Right lobe of liver (tissue), 6 donors: ENCODE measurements at places on chromosomes 7 and 10.

- DNase-seq, result no peak
- no peaks in the 10 kb centered on the region for H3K4me1 ChIP-seq
- H3K36me3 ChIP-seq, result no peaks in the 10 kb centered on the region
- H3K27me3 ChIP-seq, result no peaks in the 10 kb centered on the region
- H3K4me3 ChIP-seq, result no peak overlapping the region
Observed at GRCh38 chr7:17998692-17999091, 29.0 kb downstream of the PRPS1L1 start.

GRCh38 chr7:71612911-71613310, 481.0 kb downstream of the GALNT17 start:
- H3K27ac ChIP-seq, result no peak overlapping the region
- H3K4me1 ChIP-seq, result no peaks in the 10 kb centered on the region
- no peak overlapping the region for H3K4me3 ChIP-seq
- no peak for DNase-seq

DNA sequence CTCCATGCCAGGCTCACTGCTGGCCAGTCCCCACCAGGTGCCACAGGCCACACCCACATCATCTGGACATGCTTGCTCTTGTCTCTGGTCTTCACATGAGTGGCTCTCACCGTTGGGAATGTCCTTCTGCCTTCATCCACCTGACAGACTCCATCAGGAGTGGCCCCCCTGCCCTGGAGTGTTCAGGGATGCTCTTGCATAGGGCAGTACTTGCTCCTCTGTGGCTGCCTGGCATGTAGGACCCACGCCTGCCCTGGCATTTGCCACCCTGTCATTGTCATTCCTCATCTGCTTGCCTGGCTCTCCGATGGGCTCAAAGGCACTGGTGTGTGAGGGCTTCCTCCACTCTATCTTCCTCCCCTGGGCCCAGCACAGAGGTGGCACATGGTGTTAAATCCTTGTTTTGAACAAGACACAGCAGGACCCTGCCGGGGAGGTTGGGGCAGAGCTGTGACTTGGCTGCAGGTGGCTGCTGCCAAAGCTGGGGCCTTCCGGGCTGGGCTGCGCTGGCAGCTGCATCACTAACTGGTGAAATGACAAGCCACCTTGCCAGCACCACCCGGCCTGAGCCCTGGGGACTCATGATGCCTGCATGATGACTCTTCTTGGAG, 1.8 kb downstream of the SH2D4B start:
- H3K4me1 ChIP-seq, result no peaks in the 10 kb centered on the region
- H3K27me3 ChIP-seq, result no peaks in the 10 kb centered on the region
- H3K4me3 ChIP-seq, result no peak overlapping the region
- no peak overlapping the region for H3K27ac ChIP-seq
- H3K36me3 ChIP-seq, result no peaks in the 10 kb centered on the region
- no peak for DNase-seq

- H3K27me3 ChIP-seq, result no peaks in the 10 kb centered on the region
- H3K4me3 ChIP-seq, result no peak overlapping the region
- H3K27ac ChIP-seq, result no peak overlapping the region
- H3K36me3 ChIP-seq, result no peaks in the 10 kb centered on the region
- no peak for DNase-seq
Observed at GRCh38 chr10:103799341-103799740, 56.0 kb downstream of the SH3PXD2A start.

- no peak overlapping the region for H3K27ac ChIP-seq
- H3K27me3 ChIP-seq, result no peaks in the 10 kb centered on the region
Observed at GRCh38 chr10:86486856-86487255, 34.7 kb downstream of the WAPL start.

DNA sequence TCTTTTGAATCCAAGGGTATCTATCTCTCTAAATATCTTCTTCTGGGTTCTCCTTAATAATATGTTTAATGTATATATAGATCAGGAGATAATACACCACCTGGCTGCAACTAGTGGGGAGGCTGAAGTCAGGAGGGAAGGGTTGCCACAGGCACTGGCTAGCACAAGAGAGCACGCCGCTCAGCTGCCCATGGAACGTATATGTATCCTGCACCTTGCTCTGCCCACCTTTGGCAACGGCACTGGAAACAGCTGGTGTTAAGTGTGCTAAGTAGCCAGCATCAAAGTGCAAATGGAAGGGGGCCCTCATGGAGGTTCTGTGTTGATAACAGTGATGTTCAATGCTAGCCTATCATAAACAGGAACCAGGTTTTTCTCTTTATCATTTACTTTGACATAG, 49.8 kb upstream of the FAM133B start:
- H3K36me3 ChIP-seq, result no peaks in the 10 kb centered on the region
- no peak overlapping the region for H3K4me3 ChIP-seq
- no peak overlapping the region for H3K27ac ChIP-seq
- no peak for DNase-seq
- H3K27me3 ChIP-seq, result no peaks in the 10 kb centered on the region

DNA sequence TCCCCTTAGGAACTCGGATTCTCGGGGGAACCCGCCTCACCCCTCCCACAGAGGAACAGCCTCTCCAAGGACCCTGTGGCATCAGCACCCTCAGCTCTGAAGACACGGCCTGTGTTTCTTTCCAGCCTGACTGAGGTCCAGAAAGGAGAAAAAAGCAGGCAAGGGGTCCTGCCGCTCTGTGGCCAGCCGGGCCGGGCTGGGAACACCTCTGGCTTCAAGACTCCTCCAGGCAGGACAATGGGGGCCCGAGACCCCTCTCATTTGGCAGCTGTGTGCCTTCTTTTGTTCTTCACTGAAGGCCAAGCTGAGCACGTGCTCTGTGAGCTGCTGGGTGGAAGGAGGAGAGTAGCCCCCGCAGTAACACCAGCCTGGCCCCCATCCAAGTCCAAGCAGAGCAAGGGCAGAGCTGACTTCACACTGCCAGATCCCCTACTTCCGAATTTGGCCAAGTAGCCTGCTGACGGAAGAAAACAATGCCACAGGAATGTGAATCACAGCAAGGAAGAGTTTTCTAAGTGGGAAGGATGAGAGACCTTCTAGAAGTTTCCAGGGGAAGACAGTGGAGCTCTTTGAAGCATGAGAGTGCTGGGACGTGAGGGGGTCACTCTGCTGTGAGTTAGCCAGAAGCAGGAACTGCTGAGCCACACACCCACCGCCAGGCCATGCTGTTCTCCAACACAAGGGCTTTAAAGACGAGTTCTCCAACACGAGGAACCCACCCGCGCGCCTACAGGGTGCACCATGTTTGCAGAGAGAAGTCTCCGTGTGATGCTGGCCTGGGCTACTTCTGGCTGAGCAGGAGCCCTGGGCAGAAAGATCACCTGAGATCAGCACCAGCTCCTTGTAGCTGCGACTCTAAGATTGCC, 3.1 kb downstream of the CNPY1 start:
- H3K27ac ChIP-seq, result no peak overlapping the region
- H3K4me3 ChIP-seq, result no peak overlapping the region
- peaks cover 17% of the 10 kb centered on the region for H3K4me1 ChIP-seq
- DNase-seq, result no peak
- no peaks in the 10 kb centered on the region for H3K36me3 ChIP-seq

GRCh38 chr7:30285067-30285535, 704 bp downstream of the ZNRF2 start:
- H3K36me3 ChIP-seq, result no peaks in the 10 kb centered on the region
- peak overlapping the region; percentile 93 for H3K27ac ChIP-seq
- no peaks in the 10 kb centered on the region for H3K4me1 ChIP-seq
- DNase-seq, result peak; percentile 67
- no peaks in the 10 kb centered on the region for H3K27me3 ChIP-seq
- peak overlapping the region; percentile 71 for H3K4me3 ChIP-seq

GRCh38 chr7:30688718-30689221, 6.5 kb upstream of the CRHR2 start:
- DNase-seq, result no peak
- no peak overlapping the region for H3K27ac ChIP-seq
- no peaks in the 10 kb centered on the region for H3K36me3 ChIP-seq
- H3K4me1 ChIP-seq, result no peaks in the 10 kb centered on the region

DNA sequence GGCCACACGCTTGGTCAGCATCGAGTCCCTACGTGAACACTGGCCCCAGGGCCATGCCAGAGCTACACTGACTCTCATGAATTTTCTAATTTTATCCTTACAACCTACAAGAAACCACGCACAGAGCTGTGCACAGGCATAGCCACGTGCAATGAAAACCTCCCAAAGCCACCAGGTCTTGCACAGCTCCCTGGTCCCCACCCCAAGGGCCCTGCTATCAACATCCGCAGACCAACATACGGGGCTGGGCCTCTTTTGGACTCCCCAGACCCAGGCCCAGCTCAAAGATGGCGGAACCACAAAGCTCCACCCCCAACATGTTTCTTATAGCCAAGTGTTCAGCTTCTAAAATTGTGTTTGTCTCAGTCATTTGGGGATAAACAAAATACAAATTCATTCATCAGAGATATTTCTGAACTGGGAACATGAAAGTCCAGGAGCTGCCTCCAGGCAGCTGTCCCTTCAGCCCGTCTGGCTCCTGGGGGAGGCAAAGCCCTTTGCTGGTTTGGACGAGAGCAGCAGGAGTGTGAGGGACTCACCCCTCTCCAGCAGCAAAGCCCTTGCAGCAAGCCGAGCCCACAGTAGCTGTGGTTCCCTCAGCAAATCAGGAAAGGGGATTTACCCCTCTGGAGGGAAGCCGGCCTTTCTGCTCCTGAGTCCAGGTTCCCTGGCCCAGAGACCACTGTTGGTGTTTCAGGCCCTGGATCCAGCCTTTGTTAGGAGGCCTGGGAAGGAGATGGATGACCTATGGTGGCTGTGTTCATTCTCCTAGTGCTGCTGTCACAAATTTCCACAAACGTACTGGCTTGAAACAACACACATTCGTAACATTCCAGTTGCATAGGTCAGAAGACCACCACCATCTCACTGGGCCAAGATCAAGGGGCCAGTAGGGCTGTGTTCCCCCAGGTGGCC, 75.1 kb downstream of the OAT start:
- no peak for DNase-seq
- H3K4me1 ChIP-seq, result no peaks in the 10 kb centered on the region
- no peak overlapping the region for H3K4me3 ChIP-seq
- no peaks in the 10 kb centered on the region for H3K36me3 ChIP-seq
- H3K27me3 ChIP-seq, result no peaks in the 10 kb centered on the region
- H3K27ac ChIP-seq, result no peak overlapping the region

GRCh38 chr10:51244748-51245490, 170.6 kb downstream of the PRKG1 start:
- H3K4me3 ChIP-seq, result no peak overlapping the region
- H3K27ac ChIP-seq, result no peak overlapping the region
- no peak for DNase-seq
- H3K27me3 ChIP-seq, result no peaks in the 10 kb centered on the region
- H3K4me1 ChIP-seq, result no peaks in the 10 kb centered on the region

DNA sequence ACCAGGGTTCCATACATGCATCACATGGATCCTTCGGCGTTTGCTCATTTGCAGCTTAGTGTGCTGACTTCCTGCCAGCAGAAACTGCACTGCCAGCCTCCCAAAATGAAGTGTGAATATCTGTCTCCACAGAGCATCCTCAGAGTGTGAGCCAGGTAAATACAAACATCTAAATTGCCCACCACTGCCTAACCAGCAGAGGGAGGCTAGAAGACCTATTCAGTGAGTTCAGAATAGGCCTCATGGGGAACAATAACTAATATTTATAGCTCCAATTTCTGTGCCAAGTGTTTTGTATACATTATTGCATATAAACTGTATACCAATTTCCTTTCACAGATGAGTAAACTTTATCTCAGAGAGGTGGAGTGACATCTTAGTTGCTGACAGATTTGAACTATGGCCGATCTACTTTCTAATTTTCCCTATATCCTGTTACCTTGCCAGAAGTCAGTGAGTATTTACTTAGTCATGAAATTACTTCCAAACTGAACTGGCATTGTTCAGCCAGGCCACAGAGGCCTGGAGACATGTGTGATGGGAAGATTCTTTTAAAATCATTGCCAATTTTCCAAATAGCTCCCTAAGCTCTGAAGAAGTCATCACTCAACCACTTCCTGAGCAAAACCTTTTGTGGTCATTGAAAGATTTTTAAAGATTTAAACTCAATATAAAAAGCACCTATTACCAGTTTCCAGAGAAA, 926.5 kb upstream of the GHITM start:
- no peaks in the 10 kb centered on the region for H3K27me3 ChIP-seq
- H3K4me1 ChIP-seq, result no peaks in the 10 kb centered on the region
- no peak for DNase-seq

DNA sequence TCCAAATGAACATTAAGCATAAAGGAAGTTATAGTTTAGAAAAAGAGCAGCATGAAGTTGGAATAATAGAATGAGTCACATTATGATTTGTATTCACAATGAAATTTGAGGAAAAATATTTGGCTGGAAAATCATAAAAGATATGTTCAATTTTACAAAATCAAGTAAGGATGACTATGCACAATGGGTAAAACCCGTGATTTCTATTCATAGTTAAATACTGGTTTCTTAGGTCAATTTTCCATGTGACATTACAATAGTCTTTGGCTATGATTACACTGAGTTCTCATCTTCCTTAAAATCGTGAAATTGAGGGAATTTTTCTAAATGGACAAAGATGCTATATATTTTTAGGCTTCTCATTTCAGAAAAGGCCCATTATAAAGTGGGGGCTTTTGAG, 17.4 kb upstream of the CCDC172 start:
- DNase-seq, result no peak
- H3K4me3 ChIP-seq, result no peak overlapping the region
- no peaks in the 10 kb centered on the region for H3K36me3 ChIP-seq
- H3K27ac ChIP-seq, result no peak overlapping the region
- no peaks in the 10 kb centered on the region for H3K27me3 ChIP-seq
